NCI-H1417 treated with DMSO at 0.1 percent for 48 hours (cell line): ENCODE measurements at places on chromosomes 12 and 14.

GRCh38 chr12:78034025-78034424, 203.3 kb downstream of the NAV3 start:
- DNase-seq = no peak

GRCh38 chr12:85531341-85531740, 251.3 kb downstream of the ALX1 start:
- no peak for DNase-seq

DNA sequence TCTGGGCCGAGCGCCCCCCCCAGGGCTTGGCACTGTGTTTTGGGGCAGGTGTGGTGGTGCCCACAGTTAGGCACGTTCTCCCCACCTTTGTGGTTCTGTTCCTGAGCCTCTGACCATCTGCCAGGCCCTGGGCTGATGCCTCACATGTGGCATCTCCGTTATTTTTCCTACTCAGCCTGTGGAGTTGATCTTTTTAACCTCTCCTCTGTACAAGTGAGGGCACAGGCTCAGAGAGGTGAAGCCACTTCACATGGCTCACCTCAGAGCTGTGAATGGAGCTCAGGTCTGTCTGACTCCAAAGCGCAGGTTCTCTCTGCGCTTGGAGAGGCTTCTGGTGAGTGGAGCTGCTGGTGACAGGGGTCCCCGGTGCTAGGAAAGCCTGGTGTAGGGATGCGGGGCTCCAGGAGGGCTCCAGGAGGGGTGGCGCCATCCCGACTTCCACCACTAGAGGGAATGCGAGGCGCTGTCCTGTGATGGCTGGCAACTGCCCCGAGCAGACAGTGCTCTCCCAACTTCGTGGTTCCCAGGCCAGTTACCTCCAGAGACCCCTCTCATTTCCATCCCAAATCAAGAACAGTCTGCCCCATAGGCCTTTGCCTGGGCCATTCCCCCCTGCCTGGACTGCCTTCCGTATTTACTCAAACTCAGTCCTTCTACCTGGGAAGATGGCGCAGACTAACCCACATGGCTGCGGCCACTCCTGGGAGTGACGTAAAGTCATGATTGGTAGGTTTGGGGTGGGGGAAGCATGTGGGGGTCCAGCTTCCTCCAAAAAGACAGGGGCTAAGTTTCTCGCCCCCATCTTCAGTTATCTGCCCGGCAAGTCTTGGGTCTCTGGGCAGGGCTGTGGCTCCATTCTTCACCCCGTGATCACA, 9.9 kb downstream of the BCL7A start:
- no peak for DNase-seq

DNA sequence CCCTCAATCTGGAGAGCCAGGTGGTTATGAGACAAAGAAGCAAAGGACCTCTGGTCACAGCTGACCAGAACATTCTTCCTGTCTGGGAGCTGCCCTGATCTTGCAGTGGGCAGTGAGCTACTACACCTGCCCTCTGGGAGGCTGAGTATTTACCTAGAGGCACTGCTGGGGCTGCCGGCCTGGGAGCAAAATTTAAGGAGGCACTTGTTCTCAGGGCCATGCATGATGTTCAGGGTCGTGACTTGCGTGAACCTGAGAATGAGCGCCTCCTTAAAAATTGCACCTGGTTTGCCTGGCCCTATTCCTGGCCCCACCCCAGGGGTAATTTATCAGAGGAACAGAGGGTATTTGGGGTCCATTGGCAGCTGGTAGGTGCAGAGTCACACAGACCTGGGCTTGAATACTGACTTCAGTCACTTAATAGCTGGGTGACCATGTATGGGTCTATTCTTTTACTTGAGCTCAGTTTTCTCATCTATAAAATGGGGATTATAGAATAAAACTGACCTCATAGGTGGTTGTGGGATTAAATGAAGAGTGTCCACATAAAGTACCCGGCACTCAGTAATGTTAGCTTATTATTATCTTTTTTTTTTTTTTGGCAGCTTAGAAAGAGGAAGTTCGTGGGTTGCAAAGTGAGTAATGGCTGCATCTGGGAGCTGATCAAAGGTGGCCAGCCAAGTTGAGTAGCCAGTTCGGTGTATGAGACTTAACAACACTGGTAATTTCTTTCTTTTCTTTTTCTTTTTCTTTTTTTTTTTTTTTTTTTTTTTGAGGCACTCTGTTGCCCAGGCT, 107.4 kb upstream of the MED13L start:
- DNase-seq = no peak

DNA sequence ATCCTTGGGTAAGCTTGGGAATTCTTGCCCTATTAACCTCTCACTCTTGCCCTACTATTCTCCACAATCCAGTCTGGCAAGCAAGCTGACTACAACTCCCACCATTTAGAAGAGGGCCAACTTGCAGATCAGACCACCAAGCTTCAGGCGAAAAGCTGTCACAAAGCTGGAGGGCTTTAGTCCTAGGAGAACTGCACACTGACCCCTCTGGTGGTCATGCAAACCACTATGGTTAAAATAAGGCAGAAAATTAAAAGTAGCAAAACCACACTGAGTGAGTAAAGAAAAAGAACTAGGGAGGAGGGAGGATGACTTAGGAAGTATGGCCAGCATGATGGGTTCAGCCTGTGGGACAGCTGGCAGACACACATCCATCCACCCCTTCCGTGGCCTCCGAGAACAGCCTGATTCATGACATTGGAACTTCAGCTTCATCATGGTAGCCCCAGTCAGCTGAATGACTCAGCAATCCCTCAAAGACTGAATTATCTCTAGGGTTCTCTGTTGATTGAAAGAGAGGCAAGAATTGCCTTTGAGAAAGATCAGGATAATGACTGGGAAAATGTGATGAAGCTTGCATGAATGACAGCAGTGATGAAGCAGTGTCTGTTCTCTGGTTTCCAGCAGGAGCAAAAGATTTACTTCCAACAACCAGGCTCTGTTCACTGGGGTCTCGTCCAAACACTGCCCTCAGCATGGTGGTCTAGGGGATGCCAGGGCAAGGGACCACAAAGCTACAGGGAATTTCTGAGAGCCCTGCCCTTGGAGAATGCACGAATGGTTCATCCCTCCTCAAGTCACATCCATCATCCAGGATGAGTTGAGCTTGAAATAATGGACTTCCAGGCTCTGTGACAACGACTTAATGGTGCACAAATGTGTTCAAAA, 24.4 kb downstream of the PITPNM2 start:
- no peak for DNase-seq
